ENCODE measurements at places on chromosomes 13 and 19. TPM values are rescaled to one million over a fixed set of nuclear protein-coding genes. Genes with fewer than 3 reads are reported as not detected.

PRTN3 gene
- not detected for total RNA-seq

OR7C1 gene
- total RNA-seq = not detected

CCNA1 gene
- total RNA-seq = 0.09 TPM

DMWD gene
- 28.6 TPM for total RNA-seq
